ENCODE measurements at places on chromosomes 7 and 10.
A peak's percentile ranks its signal among the peaks of the same experiment; 100 is the strongest.

GRCh38 chr7:133822001-133822641 lies 305.0 kb upstream of the LRGUK start:
- no peak for DNase-seq

- DNase-seq = no peak
Measured at GRCh38 chr7:142414915-142415314, 157.1 kb upstream of the PRSS58 start.

- peak; percentile 33 for DNase-seq
Measured at GRCh38 chr10:14478604-14479003, 147.9 kb upstream of the FRMD4A start.

- DNase-seq = no peak
Measured at GRCh38 chr7:12552876-12553275, 17.6 kb upstream of the SCIN start.

GRCh38 chr10:129626796-129627435 lies 159.9 kb downstream of the MGMT start:
- no peak for DNase-seq

- DNase-seq = no peak
Measured at GRCh38 chr7:96707901-96708774, 1.5 kb downstream of the SEM1 start.

DNA sequence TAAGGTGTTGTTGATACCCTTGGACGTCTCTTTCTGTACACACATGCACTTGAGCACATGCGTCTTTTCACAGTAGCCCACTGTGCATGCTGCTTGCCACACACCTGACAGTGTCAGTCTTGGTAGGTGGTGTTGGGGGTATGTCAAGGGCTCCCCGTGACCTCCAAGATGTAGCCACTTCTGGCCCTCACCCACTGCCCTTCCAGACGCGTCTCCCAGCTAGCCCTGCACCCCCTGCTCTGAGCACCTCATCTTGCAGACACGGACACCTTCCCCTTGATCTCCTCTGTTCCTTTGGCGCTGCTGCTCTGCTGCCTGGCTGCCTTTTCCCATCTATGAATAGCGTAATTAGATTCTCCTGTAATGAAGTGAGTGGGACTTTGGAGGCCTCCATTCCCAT lies 75.2 kb upstream of the TNS3 start:
- no peak for DNase-seq

DNA sequence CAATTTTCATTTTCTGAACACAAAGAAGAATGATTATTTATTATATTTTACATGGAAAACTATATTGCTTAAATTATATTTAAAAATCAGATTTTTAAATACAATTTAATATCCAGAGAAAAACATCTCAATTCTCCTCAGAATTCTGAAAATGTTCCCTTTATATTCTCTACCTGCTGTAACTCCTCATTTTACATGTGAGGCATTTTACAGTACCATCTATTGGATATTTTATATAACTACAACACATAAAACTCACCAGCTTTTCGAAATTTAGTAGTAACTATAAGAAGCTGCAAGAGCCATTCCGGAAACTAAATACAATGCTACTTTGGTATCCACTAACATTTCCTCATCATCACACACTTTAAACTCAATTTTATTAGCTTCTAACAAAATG lies 264.6 kb downstream of the DGKB start:
- DNase-seq = no peak

DNA sequence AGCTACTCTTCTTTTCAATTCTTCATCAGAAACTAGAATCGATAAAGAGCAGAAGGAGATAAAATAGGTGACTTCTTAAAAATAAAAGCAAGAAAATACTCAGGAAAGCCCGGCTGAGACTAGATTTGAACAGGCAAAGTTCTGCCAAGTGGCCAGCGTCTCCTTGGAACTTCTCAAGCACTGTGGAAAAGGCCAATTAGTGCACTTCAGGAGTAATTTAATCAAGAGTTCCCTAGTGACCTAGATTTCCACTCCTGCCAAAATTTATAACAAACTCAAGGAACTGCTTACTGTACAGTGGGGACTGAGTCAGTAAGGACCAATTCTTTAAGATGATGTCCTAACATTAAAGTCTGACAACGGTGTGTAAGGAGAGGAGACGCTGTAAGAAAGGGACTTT lies 57.3 kb downstream of the CHCHD3 start:
- DNase-seq = no peak

GRCh38 chr7:24372961-24373955 lies 89.3 kb downstream of the NPY start:
- DNase-seq = no peak

GRCh38 chr10:49666685-49667084 lies 12.8 kb upstream of the C10orf53 start:
- DNase-seq = no peak

- no peak for DNase-seq
Measured at GRCh38 chr10:11036424-11037011, 18.8 kb downstream of the CELF2 start.

DNA sequence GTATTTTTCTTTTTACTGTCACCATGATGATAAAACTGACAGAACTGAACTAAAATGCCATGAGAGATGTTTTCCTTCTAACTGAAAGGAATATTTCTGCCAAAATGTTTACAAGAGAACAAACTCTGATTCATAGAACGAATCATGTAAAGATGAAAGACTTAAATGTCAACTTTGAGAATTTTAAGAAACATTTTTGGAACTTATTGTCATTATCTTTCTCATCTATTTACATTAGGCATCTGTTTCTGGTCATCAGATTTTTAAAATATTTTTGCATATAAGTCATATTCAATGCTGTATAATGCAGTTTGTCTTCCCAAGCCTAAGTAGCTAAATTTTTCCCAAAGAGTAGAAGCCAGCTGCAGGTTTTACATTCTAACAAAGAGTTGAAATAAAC lies 358.5 kb downstream of the TFEC start:
- DNase-seq = no peak

GRCh38 chr7:132004529-132004928 lies 448.1 kb upstream of the PODXL start:
- no peak for DNase-seq

GRCh38 chr7:16594061-16594460 lies 51.5 kb downstream of the ANKMY2 start:
- no peak for DNase-seq

GRCh38 chr7:131673576-131673975 lies 117.1 kb upstream of the PODXL start:
- no peak for DNase-seq

GRCh38 chr10:99920486-99920885 lies 89.3 kb downstream of the DNMBP start:
- no peak for DNase-seq

DNA sequence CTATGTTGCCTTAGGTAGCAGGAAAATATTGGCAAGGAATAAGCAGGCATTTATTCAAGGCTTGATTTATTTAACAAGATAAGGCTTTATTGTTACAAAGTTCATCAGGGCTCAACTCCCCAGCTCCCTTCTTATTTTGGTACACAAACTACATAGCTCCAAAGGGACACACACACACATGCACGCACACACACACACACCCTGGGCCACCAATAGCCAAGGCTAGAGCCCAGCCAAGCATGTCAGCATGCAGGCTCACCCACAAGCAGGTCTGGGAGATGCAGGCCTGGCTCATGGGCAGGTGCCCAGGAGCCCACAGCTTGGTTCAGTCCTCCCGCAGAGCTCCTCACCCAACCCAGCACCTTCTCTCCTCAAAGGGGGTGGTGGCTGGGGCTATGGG lies 23.4 kb downstream of the LEP start:
- no peak for DNase-seq

DNA sequence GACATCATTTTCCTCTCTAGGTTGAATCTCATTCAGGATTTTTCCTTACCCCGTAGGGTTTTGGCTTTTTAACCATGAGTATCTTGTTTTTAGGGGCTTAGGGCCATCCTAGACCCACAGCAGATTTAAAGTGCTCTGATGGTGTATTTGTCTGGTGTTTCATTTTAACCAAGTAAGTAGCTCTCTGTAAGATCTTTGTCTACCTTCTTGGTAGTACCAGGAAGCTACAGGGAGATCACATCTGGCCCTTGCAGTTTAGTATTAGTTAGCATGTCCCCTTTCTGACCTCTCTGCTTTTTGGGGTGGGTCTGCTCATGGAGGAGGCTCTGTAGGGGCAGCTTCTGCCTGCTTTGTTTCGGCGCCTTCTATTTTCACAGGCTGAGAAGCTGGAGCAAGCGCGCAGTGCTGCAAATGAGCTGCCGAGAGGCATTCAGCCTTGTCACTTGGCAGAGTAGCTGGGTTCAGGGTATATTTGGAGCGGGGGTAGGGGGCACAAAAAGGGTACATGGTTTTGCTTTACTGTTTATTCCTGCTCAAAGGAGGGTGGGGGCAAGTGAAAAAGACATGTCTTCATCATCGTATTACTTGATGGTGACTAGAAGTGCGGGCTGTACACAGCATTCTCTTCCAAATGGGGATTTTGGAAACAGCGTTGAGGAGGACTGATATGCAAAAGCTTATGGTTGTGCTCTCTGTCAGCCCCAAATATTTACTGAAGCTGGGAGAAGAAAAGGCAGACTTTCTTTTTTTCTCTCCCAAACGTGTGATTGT lies 146.3 kb downstream of the CELF2 start:
- no peak for DNase-seq

DNA sequence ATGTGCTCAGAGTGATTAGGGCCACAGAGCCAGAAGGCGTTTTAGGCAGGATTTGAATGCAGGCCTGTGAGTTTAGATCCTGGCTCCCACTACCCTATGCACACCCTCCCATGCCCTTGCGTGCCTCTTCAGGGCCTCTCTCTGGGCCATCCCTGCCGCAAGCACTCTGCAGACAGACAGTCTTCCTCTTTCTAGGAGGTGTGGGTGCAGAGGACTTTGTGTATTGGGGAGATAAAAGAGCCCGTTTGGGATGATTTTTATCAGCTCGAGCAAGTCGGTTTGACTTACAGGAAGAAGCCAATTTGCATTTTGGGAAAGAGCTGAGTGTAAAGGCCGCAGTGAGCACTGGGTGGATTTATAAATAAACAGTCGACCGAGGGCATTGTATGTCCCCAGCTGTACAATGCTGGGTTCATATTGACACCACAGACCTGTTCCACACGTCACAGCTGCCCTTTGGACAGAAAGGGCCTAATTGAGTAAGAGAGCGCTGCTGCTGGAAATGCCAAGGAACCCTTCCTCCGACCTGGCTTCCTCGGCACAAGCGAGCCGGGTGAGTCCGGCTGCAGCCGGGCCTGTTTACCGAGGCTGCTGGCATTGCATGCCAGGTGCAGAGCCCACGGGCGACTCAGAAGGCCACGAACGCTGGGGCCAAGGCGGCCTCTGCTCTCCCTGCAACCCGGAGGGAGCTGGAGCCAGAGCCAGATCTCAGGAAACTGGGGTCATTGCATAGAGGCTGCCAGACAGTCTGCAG lies 25.1 kb downstream of the ZMIZ1 start:
- peak; percentile 76 for DNase-seq

- peak; percentile 76 for DNase-seq
Measured at GRCh38 chr7:75727881-75728593, 10.7 kb downstream of the HIP1 start.

- no peak for DNase-seq
Measured at GRCh38 chr7:101630591-101630990, 1.5 kb upstream of the MYL10 start.

- DNase-seq = no peak
Measured at GRCh38 chr7:3730276-3730675, 429.2 kb downstream of the SDK1 start.
